CD4-positive, alpha-beta T cell treated with Interleukin-21 for 1 hour (primary cell): ENCODE measurements at places on chromosomes 1 and 21.

GRCh38 chr1:84539972-84540371 lies 33.6 kb upstream of the GNG5 start:
- DNase-seq: no peak

- no peak for DNase-seq
Measured at GRCh38 chr1:82273816-82274215, 473.1 kb downstream of the ADGRL2 start.

DNA sequence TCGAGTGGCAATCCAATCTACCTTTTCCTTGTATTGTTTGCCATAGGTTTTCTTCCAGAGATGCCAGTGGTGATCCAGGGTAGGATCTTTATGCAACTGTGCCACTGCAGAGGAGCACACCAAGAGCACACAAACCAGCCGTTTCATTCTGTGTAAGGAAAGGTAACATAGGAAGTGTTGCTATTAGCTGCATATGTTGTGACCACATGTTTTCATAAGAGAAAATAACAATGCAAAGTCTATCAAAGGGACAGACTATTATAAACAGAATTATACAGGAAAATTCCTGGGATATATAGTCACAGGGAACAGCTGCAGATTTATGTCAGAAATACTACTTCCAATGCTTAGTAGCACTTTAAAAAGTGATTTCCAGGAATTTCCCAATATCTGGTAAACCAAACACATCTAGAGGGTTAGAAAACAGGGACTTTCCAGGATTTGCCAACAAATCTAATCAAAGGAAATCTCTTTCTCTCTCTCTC lies 919 bp downstream of the CTSS start:
- peak; percentile 36 for DNase-seq

- DNase-seq: no peak
Measured at GRCh38 chr1:41528106-41528505, 43.6 kb upstream of the EDN2 start.

DNA sequence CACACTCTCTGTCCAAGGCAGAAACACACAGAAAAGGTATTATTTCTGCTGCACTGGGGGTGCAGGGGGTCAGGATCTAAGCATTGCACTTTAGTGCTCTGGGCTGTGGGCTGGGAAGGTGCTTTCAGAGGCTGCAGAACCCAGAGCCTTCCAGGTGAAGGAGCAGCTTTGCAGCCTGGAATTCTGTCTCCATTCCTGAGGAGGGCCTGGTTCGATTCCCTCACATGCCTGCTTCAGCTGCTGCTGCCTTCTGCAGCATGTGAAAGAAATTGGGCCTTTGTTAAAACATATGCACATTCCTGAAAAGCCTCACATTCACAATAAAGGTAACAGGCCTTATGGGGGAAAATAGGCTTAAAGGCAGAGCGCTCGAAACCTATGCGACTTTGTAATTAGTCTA lies 35.9 kb downstream of the VTCN1 start:
- DNase-seq: no peak

GRCh38 chr21:26795866-26796329 lies 49.3 kb downstream of the ADAMTS1 start:
- DNase-seq: no peak

DNA sequence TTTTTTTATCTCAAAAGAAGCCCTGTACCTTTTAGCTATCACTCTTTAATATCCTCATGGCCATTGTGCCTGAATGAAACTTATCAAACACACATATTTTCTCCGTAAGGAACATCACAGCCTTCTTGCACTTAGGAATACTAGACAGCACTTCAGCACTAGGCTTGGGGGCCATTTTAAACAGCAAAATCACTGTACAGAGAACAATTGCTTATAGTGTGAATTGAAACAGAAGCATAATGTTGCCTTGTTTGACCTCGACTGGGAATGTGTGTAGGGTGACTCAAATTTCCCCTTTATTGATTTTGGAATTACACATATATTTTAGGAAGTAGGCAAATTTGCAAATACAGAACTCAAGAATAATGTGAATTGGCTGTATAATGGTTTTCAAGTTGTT lies 36.4 kb downstream of the KYAT3 start:
- DNase-seq: no peak

GRCh38 chr1:78267513-78268218 lies 221.9 kb downstream of the GIPC2 start:
- DNase-seq: no peak

GRCh38 chr1:164054331-164054730 lies 504.7 kb upstream of the PBX1 start:
- DNase-seq: no peak

DNA sequence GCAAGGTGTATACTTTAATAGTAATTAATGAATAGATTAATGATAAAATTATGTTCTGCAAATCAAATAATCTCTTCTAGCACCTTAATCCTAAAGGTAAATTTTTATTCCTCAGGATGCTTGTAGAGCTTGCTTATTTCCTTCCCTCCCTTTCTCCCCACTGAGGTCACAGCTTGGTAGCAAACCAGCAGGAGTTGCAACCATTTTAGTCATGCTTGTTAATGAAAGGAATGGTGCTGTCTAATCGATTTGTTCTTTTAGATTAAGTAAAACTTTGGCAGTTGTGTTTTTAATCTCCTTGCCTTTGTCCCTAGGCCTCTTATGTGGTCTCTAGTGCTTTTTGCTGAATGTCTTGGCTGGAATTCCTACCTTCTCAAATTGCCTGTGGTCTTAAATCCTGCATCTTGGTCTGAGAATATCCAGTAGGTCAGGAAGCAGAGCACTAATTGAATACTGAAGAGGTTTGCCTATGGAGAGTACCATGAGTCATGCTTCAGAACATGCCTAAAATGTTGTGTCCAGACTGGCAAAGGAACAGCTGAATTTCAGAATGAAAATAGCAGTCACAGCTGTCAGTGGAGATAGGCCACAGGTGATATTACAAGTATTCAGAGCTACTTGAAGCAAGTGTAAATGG lies 36.3 kb upstream of the RWDD3 start:
- DNase-seq: no peak

DNA sequence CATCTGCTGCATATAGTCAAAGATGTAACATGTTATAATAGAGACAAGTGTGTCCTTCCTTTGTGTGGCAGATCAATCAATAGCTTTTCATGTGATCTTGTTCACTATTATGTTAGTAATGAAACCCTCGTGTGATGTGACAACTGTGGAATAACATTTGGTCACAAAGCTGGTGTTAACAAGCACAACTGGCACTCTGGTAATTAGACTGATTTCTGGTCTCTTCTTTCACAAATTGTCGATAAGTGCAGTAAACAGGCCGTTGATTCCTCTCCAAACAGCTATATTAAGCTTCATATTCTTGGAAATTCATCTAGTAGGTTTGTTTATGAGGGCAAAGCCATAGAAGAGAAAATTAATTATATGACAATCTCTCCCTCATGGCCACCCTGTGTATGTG lies 616.7 kb upstream of the PTBP2 start:
- no peak for DNase-seq

GRCh38 chr1:6004412-6005123 lies 12.3 kb upstream of the NPHP4 start:
- no peak for DNase-seq

DNA sequence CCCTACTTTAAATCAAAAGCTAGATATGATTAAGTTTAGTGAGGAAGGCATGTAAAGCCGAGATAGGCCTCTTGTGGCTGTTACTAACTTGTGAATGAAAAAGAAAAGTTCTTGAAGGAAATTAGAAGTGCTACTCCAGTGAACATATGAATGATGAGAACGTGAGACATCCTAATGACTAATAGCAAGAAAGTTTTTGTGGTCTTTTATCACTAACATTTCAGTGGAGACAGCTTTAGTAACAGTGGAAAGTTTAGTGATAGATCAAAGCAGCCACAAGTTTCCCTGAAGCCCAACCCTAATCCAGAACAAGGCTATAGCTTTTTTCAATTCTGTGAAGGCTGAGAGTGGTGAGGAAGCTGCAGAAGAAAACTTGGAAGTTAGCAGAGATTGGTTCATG lies 73.6 kb upstream of the LRRC8B start:
- DNase-seq: peak; percentile 9

GRCh38 chr21:31708541-31708940 lies 23.4 kb downstream of the SCAF4 start:
- no peak for DNase-seq

GRCh38 chr1:72288886-72289285 lies 6.5 kb upstream of the NEGR1 start:
- DNase-seq: no peak

GRCh38 chr1:44894591-44894990 lies 51.5 kb upstream of the PTCH2 start:
- no peak for DNase-seq

DNA sequence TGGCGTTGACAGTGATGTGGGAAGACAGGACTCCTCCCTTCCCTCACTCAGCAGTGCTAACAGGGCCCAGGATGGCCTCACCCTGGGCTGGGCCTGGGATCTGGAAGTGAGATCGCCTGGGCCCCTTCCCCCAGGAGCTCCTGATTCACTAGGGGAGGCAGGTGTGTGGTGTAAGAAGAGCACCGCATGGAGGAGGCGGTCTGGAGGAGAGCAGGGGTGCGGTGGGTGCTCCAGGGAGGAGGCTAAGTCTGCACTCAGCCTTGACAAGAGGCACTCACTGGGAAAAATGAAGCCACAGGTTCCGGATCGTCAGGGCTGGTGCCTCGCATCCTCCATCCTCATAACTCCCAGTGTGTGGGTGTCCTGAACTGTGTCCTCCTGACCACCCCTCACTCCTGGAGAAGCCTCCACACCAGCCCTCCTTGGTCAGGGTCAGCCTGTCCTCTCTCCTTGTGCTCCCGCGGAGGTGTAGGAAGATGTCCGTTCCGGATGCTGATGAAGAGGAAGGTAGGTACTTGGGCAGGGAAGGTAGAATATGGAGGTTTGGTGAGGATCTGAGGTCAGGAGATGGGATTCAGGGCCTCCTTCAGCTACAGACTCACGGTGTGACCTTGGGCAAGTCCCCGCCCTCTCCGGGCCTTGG lies 142.1 kb upstream of the WNT4 start:
- DNase-seq: no peak

DNA sequence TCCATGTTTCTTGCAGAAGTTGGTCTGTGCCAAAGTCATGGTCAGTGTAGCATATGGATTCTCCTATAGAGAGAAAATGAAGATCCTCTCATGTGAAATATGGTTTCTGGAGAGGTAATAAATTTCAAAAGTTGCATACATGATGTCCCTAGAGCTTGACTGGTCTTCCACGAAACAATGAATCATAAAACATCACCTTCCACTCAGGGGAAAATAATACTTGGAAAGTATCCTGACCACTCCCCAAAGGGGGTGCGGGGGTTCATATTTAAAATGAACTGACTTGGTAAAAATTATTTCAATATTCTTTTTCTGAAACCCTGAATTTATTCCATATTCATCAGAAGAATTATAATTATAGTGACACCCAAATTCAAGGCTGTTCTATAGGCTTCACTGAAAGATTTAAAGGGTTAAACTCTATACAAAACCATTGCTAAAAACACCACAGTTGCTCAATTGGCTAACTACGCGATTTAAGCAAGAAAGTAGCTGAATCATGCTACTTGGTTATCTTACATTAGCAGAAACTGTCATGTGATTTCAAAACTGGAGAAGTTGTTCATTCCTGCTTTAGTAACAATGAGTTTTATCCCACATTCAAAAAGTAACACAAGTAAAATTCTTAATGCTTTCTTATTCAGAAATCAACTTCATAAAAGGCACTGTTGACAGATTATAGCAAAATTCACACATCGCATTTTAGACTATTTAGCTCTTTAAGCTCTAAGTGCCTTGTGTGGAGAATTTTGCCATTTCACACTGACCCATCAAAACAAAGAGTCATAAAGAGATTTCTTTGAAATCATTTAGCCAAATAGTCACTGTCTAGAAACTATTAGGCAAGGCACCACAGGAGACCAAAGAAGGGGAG lies 5.3 kb downstream of the CREG1 start:
- DNase-seq: no peak

- no peak for DNase-seq
Measured at GRCh38 chr1:215279682-215280081, 197.1 kb downstream of the KCNK2 start.

- DNase-seq: no peak
Measured at GRCh38 chr1:109579491-109579890, 31.1 kb downstream of the GNAI3 start.
